ENCODE measurements at places on chromosomes 7 and 10.

DNA sequence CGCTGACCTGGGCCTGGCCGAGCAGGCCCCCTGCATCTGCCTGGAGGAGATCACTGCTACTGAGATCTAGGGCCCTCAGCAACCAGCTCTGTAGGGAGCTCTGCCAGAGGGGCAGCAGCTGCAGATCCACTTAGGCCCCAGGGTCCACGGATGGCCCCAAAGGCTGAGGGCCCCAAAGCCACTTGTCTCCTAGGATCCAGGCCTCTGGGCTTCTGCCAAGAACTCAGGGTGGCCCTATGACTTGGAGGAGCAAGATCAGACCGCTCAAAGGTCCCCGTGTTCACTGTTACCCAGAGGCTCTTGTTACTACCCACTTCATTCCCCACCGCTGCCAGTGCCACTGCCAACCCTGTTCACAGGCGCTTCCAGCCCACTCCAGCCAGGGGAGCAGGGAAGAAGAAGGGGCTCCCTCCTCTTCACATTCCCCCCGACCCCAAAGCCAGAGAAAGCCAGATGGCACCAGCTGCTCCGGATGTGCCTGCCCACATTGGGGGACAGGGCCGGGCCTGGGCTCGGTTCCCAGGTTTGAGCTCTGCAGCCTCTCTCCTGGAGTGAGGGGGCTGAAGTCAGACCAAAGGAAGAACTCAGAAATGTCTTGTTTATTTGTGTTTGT, 7.6 kb downstream of the LZTS2 start:
- no peak for DNase-seq

DNA sequence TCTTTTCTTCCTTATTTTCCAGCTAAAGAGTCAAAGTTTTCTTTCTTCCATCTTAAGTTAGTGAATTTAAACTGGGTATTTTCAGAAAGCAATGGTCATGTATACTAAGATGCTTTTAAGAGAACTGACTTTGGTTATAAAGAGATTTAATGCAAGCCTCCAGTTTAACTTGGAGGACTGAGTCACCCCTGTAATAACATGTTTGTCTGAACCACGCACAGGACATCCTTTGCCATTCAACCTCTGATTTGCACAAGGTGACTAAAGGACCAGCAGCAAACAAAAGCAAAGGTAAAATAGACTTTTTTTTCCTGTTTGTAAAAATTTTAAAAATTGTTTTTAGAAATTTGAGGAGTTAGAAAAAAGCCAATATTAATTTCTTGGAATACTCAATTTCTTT, 2.9 kb downstream of the HYAL4 start:
- no peak for DNase-seq

DNA sequence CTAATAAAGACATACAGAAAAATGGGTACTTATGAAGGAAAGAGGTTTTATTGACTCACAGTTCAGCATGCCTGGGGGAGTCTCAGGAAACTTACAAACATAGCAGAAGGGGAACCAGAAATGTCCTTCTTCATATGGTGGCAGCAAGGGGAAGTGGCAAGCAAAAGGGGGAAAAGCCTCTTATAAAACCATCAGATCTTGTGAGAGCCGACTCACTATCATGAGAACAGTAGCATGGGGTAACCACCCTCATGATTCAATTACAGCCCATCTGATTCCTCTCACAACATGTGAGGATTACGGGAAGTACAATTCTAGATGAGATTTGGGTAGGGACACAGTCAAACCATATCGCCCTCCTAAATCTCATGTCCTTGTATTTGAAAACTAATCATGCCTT, 1305.4 kb upstream of the SORCS1 start:
- no peak for DNase-seq

DNA sequence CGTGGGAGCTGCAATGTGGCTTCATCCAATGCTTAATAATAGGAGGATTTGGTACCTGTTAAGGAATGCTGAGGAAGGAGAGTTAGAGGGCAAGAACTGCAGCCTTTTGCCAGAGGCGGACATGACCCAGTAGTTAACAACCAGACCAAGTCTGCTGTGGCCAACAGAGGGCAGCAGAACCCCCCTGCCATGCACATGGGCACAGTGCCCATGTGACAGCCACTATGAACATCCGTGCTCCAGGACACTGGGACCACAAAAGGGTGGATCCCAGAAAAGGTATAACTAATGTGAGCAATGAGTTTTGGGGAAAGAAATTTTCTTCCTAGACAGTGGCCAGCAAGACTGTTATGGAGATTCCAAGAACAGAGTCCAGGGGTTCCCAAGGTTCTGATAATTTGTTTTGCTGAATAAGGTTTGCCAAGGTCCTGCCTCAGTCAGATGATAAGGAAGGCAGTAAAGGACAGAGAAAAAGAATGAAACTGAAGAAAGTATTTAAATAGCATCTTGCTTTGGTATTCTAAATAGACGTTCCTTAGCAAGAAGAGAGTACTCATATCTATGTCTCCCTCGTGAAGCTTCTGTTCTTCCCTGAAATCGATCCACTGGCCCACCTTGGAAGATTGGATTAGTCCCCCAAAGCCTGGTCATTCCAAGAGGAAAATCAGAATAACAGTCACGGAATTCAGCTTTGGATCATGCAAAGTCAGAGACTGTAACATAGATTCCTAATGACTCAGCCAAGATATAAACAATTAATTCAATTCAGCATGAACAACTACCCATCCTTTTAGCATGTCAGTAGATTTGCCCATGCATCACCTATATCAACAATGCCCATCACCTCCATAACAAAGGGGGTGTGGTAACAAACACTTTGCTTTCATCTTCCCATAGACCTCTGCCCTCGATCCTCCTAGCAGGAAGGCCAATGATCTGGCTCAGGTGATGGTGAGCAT, 56.0 kb downstream of the LGI1 start:
- DNase-seq: peak; percentile 27

- DNase-seq: no peak
These were observed 30.4 kb downstream of the PLAU start for GRCh38 chr10:73941300-73941699.

DNA sequence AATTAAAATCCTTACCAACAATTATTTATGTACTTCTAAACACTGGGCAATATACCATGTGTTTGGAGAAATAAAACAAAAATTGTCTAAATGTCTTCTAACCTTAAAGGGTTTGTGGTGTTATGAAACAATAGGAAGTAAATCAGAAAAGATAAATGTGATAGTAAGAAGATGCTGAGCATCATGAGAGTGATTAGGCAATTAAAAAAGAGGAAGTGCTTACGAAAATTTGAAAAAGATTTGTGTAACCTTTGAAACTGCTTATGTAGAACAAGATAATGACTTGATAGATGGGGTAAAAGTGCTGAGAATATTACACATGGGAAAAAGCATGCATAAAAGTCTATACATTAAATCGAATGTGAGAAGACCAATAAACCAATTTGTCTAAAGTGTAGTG, 573.4 kb upstream of the CNTNAP2 start:
- DNase-seq: no peak

GRCh38 chr10:109588259-109588658, 335.1 kb downstream of the XPNPEP1 start:
- DNase-seq: no peak

DNA sequence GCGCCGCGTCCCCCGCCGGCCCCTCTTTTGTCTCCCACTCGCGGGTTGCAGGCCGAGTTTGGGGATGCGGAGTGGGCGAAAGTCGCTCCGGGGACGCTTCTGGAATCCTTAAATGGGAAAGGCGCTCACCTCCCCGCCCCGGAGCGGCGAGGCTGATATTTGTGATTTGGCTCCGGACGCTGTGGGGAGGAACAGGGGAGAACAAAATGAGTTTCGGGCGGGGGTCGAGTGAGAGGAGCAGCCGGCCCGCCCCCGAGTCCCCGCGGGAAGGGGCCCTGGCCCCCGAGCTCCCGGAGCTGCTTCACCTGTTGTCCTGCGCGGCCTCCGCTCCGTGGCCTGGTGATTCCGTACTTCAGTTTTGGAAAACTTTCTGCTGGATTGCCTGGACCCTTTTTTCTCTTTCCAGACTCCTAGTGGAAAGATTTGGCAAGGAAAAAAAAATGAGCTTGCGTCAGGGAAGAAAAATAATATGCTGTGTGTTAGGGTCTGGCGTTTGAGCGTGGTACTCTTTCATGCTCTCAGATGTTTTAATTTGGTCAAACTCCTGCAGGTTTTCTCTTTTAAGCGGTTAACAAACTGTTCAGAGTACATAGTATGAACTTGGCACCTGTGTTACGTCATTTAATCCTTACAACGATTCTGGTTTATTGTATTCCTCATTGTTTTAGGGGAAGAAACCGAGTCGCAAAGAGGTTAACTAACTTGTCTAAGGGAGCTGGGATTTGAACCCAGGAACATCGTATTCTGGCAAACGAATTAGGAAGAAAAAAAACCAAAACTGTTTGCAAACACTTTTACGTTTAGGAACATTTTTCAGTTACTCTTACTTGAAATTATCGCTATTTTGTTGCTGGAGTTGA, 924 bp downstream of the BMPR1A start:
- peak; percentile 15 for DNase-seq

- DNase-seq: no peak
These were observed 3.5 kb upstream of the BPGM start for GRCh38 chr7:134643131-134643530.

DNA sequence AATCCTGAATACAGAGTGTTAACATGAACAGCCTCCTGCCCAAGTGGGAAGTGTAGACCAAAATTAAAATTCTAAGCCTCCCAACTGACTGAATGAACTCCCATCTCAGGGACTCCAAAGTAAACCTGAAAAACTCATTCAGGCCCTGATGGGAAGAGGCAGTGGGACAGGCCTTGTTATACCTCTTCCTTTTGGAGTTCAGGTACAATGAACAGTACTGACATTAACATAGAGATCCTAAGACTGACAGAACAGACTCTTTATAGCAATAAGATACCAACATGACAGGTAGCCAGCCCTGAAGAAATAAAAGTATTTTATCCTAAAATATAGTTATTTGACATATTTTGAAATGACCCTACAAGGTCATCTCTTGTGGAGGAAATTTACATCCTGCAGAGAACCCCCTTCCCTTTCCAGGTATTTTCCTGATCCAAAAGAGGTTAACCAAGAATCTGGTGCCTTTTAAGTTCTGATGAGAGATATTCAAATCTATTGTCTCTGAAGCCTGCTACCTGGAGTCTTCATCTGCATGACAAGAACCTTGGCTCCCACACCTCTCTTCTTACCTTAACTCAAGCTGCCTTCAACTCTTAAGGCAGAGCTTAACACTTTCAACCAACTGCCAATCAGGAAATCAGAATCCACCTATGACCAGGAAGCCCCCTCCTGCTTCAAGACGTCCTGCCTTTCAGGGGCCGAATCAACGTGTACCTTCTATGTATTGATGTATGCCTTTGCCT, 103.3 kb upstream of the PFKP start:
- no peak for DNase-seq

GRCh38 chr10:132653721-132654120, 116.1 kb downstream of the INPP5A start:
- no peak for DNase-seq

- peak; percentile 64 for DNase-seq
These were observed 55.2 kb downstream of the EGFR start for GRCh38 chr7:55073976-55074528.

DNA sequence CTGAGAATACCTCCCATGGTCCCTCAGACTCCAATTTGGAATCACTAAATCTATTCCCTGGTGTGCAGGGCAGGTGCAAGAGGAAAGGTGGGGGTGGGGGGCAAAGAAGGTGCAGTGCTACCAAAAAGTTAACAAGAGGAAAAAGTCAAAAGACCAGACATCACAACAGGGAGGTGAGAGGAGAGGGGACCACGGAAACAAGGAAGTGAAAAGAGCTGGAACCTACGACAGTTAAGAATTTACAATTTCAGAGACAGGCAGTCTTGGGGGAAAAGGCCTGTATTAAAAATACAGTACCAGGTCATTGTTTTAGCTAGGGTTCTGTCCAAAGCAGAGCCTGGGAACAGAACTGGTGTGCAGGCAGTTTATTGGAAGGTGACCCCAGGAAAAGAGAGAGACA, 14.6 kb downstream of the ITGB1 start:
- DNase-seq: no peak

GRCh38 chr10:11887381-11888227, 64.4 kb downstream of the PROSER2 start:
- no peak for DNase-seq

DNA sequence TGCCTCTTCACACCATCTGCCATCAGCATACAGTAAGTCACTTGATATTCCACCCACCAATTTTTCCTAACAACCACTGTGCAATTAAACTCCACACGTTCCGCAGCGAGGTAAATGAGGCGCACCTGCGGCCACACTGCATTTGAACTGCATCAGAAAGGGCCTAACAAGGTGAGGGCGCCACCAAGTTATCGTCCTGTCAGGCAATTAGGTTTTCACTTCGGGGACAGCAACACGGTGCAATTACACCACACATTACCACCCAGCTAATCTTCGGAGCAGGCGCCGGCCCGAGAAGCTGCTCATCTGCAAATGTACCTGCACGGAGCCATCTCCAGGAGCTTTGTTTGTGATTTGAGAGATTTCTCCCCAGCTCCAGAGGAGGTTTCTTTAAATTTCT, 84.4 kb downstream of the EBF3 start:
- no peak for DNase-seq

- no peak for DNase-seq
These were observed 44.3 kb downstream of the TCERG1L start for GRCh38 chr10:131266936-131267813.

- no peak for DNase-seq
These were observed 1034.7 kb upstream of the GHITM start for GRCh38 chr10:83104616-83105015.

GRCh38 chr7:111931958-111932357, 274.2 kb downstream of the DOCK4 start:
- no peak for DNase-seq

GRCh38 chr10:100067466-100067865, 14.2 kb downstream of the CPN1 start:
- DNase-seq: no peak

- no peak for DNase-seq
These were observed 21.8 kb upstream of the KIF5B start for GRCh38 chr10:32077896-32078485.

GRCh38 chr10:102420181-102420713, 389 bp upstream of the FBXL15 start:
- DNase-seq: no peak

GRCh38 chr10:58275908-58276307, 6.9 kb downstream of the CISD1 start:
- no peak for DNase-seq

- no peak for DNase-seq
These were observed 951.4 kb downstream of the SORCS3 start for GRCh38 chr10:105592468-105592867.

DNA sequence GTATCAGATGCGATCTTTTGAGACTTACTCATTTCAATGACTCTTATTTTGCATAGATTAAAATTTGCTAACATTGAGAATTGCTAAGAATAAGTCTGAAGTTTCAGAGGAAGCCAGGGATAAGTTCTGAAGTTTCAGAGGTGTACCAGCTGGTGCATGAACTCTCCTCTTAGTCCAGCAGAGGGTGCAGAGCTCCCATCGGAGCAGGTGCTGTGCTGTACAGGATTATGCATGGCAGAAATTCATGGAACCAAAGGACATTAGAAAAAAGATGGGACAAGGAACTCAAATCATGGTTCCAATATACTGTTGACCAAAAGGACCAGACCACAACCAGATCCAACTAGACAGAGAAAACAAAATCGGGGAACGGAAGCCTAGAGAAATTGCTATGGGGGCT, 41.9 kb downstream of the MGAM2 start:
- peak; percentile 46 for DNase-seq
